ENCODE measurements at places on chromosomes 6 and 20.

DNA sequence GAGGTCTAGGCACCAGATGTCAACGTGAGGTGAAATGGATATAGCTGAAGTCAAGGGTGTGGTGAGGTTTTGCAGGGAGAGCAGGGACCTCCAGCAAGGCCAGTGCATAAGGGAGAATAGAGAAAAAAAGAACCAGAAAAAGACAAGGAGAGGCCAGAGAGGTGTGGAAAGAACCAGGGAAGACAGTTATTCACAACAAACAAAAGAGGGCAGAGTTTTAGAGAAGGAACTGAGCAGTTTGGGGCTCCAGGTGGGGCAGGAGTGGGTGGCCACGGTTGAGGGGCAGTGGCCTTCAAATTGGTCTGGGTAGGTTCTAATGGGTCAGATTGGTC, 11.6 kb upstream of the NQO2 start:
- no peak for DNase-seq

DNA sequence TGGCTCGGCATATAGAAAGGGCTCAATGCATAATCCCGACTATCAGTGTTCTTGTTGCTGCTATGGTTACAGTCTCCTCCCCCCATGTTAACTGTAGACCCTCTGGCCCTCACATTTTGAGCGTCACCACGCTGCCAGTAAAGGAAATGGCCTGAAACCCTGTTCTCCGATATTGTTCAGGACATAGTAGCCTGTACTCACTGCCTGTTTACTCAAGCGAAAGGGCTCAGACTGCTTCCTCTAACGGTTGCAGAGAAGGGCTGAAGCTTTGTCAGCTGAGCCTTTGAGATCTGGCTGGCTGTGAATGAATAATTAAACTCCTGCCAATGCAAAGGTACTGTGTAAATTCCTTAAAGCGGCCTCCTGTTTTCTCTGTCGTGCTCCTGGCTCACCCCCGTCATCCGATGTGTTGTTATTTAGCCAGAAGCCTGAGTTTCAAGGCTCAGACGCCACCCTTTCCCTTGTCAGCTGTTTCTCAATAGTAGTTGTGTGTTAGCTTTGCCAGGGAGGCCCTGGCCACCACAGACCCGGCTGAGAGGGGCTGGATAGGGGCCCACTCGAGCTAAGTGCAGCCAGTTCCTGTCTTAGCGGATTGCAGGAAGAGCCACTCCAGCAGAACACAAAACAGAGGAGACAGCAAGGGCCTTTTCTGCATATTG, 31.2 kb upstream of the RALGAPA2 start:
- DNase-seq: no peak

- DNase-seq: no peak
These were observed 69.0 kb downstream of the BTBD9 start for GRCh38 chr6:38570750-38571149.

DNA sequence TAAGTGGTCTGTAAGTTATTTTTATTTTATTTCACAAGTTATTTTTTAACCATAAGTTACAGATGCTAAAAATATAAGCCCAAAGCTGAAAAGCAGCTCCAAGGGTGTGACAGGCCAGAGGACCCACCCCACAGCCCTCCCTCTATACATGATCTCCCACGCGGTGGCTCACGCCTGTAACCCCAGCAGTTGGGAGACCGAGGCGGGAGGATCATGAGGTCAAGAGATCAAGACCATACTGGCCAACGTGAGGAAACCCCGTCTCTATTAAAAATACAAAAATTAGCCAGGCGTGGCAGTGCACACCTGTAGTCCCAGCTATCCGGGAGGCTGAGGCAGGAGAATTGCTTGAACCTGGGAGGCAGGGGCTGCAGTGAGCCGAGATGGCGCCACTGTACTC, 32.2 kb downstream of the COL11A2 start:
- DNase-seq: no peak

DNA sequence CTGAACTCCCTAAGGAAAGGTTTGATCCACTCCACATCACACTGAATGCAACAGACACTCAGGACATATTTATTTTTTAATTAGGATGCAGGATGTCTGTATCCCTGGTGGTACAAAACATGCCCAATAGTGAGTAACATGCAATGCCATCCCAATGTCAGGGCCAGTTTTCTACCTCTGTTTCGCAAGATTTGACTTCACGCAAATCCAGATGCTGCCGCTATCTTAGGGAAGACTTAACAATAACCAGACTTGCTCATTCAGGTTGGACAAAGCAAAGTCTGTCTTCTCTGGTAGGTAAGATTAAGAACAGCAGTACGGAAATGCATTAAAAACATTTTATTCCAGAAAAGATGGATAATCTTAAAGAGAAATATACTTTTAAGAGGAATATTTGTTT, 103.1 kb downstream of the TASP1 start:
- DNase-seq: no peak

GRCh38 chr20:23528867-23529431, 38.0 kb downstream of the CST8 start:
- no peak for DNase-seq

DNA sequence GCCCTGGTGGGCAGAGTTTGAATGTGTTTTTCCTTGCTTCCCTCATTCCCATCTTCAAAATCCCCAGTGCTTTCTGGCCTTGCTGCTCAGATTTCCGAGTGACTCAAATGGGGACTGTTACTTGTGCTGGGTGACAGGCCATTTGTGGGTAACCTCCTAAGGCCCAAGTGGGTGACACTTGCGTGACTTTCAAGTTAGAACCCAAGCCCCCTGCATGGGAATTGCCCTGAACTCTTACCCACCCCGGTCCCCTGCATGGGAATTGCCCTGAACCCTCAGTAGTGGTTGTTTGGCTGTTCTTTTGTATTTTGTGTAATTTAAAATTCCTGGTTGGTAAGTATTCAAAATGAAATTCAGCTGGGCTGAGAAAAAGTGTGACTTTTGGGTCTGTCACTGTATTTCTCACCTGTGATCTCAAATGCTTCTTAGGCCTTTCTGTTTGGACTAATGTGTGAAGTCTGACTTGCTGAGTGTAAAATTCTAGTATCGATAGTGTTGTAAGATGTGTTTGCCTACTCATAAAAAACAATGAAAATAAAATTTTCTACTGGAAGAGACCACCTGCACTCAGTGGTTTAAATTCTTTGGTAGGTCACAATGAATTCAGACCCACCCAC, 12.4 kb upstream of the RBM38 start:
- no peak for DNase-seq

DNA sequence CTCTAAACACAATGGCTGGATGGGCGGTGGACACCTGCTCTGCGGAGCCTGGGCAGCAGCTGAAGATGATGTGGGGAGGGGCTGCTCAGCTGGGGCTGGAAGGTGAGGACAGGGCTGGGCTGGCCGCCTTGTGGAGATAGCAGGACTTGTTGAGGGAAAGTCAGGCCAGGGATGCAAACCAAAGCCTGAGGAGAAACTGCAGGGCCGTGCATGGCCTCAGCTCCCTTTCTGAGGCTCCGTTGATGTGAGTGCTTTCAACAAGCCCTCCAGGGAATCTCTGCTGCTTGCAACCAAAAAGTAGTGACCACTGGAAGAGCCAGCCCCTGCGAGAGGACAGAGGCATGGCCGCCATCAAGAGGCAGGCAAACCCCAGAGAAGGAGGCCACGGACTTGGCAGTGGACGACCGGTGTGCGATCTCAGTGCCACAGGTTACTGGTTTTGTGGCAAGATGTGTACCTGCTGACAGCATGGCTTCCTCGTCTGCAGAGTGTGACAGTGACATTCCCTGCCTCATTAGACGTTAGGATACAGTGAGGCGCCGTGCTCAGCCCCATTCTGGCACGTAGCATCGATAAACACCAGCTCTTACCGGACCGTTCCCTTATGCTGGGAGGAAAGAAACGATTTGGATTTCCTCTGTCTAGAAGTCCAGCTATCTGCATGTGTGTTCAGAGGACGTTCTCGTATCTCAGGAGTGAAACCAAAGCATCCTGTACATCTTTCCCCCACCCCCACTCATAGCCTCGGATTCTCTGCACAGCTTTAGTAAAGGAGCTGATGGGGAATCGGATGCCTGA, 37.9 kb downstream of the ERMARD start:
- no peak for DNase-seq

DNA sequence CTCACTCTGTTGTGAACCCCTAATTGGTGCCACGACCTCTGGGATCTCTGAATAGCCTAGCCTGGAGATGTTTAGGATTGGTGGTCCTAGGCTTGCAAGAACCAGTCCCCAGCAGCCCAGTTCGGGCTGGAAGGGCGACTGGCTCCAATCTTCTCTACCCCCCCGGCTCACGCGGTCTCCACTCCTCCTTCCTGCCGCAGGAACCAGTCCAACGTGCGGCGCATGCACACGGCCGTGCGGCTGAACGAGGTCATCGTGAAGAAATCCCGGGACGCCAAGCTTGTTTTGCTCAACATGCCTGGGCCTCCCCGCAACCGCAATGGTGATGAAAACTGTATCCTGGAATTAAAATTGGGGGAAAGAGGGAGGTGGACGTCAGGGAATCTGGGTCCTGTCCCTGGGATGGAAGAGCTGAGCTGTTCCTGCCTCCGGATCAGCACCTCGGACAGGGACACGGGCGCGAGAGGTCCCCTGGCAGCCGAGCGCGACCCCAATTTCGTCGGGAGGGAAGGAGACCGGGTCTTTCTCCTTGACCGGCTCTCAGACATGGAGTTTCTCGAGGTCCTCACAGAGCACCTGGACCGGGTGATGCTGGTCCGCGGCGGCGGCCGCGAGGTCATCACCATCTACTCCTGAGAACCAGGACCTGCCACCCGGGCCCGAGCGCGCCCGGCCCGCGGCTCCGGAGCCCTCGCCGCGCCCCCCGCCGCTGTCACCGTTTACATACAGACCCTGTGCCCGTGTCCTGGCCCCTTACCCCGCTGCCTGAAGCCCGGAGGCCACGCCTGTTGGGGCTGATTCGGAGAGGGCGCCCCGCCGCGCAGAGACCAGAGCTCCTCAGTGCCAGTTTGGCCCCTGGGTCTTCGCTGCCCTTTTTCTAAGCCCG, 28.2 kb downstream of the SLC12A5 start:
- no peak for DNase-seq

DNA sequence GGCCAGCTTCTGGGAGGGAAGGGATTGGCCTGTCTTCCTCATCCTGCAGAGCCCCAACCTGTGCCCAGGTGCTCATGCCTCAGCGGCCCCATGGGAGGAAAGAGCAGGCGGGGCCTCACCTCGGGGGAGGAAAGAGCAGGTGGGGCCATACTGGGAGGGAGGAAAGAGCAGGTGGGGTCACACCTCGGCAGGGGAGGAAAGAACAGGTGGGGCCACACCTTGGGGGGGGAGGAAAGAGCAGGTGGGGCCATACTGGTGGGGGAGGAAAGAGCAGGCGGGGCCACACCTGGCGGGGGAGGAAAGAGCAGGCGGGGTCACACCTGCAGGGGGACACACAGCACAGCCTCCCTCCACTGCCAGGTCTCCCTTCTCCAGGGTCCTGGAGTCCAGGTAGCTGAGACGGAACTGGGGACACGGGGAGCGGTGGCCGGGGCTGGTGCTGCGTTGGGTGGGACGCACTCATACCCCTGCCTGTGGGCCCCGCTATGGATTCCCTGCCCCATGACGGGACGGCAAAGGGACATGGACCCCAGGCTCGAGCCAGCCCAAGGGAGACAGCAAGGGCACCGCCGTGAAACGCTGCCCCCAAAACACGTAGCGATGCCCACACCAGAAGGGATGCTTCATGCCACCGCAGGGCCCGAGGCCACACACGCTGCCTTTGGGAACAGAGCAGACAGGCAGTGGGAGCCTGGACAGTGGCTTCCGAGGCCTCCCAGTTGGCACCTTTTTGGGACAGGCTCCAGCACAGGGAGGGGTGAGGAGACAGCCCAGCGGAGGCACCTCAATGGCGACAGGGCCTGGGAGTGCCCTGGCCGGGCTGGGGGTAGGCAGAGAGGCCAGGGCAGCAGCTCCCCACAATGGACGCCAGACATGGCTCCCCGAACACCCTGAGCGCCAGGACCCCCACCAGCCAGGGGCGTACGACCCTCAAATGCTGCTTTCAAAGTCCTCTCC, 43.3 kb upstream of the CHRNA4 start:
- no peak for DNase-seq

- no peak for DNase-seq
These were observed 42.6 kb downstream of the DSTN start for GRCh38 chr20:17612287-17612991.

DNA sequence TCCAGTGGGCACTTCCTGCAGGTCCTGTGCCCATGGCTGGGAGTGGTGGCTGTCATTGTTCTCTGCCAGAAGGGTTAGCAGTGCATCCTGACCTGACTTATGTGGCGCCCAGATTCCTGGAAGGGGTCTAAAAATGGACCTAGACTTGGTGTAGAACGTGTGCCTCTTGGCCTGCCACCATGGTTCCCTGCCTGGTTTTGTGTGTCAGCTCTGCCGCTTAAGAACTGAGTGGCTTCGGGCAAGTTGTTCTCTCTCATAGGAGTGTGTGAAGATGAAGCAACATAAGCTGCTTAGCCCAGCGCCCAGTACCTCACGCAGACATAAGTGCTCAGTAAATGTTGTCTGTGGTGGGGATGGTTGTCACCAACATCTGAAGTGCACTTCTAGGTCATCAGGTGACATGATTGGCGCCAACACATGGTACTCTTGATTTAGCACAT, 52.1 kb downstream of the PTPN1 start:
- DNase-seq: no peak

- DNase-seq: no peak
These were observed 1.9 kb downstream of the CST7 start for GRCh38 chr20:24950836-24951525.

DNA sequence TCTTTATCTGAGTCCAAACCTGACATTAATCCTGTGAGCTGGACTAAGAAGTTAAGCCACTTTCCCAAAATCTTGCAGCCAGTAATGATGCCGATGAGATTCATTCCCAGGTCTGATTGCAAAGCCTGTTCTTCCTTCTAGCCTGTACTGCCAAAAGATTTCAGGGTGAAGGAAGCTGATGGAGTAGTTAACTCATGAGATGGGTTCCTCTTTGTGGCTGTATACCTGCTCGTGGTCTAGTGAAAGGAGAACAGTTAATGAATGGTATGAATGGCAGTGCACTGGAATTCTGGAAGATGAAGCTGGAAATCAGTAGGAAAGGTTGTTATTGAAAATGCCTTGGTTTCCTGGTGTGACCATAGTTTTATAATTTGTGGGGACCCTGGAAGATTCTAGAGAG, 112.0 kb downstream of the FYN start:
- DNase-seq: no peak

- DNase-seq: no peak
These were observed 26.4 kb downstream of the PSMG4 start for GRCh38 chr6:3285049-3285639.

DNA sequence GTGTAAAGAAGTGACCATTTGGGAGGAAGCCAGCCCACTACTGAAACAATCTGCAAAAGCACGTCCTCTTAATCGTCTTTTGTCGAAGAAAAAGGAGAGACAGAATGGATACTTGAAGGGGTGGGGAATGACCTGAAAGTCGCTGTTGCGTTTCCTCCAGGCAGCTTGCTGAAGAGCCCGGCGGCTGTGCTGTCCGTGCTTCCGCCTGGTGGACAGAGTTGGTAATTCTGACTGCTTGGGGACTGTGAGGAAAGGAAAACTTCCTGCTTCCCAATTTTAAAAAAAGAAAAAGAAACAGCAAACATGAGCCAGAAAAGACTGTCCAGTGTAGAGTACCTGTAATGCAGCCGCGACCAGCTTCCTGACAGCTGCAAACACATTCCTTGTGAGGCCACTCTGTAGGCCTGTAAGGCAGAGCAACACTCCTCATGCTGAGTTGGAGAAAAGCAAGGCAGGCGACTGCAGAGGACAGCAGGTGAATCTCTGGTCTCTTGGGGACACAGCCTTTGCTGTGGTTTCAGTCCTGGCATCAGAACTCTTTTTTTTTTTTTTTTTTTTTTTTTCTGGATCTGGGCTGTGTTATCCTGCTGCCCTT, 251.1 kb upstream of the TBX18 start:
- no peak for DNase-seq

GRCh38 chr6:22062807-22063408, 233.9 kb downstream of the PRL start:
- DNase-seq: no peak

- DNase-seq: no peak
These were observed 121.9 kb downstream of the ARID1B start for GRCh38 chr6:156899071-156899470.

All from hematopoietic multipotent progenitor cell treated with erythropoietin and hydrocortisone succinate and interleukin-3 and kit ligand, for 15 days (in vitro differentiated cells).